ENCODE measurements at places on chromosomes 12 and 14. TPM values are rescaled to one million over a fixed set of nuclear protein-coding genes. Genes with fewer than 3 reads are reported as not detected.

The PLA2G1B gene
- not detected for total RNA-seq

The FSCB gene
- not detected for total RNA-seq

The PPM1H gene
- not detected for total RNA-seq

The TESPA1 gene
- 181 TPM for total RNA-seq

The FBXL14 gene
- total RNA-seq: 20.4 TPM

The AKAP3 gene
- 0.65 TPM for total RNA-seq

The GPRC5D gene
- not detected for total RNA-seq

The FGF23 gene
- not detected for total RNA-seq

The CLEC4A gene
- total RNA-seq: 1.3 TPM

The RBP5 gene
- total RNA-seq: not detected

The MYH6 gene
- total RNA-seq: 0.59 TPM

The OVCH1 gene
- not detected for total RNA-seq

The KRT73 gene
- not detected for total RNA-seq

The HOXC11 gene
- total RNA-seq: not detected

The ALG10B gene
- 11.8 TPM for total RNA-seq

The ANKRD33 gene
- total RNA-seq: not detected

- H3K27ac ChIP-seq: no peak overlapping the region
- no peaks in the 10 kb centered on the region for H3K4me1 ChIP-seq
- peaks cover 6% of the 10 kb centered on the region for H3K27me3 ChIP-seq
- no peak for DNase-seq
- no peak overlapping the region for H3K4me3 ChIP-seq
Observed at GRCh38 chr14:65151609-65151956, 49.3 kb upstream of the MAX start.

DNA sequence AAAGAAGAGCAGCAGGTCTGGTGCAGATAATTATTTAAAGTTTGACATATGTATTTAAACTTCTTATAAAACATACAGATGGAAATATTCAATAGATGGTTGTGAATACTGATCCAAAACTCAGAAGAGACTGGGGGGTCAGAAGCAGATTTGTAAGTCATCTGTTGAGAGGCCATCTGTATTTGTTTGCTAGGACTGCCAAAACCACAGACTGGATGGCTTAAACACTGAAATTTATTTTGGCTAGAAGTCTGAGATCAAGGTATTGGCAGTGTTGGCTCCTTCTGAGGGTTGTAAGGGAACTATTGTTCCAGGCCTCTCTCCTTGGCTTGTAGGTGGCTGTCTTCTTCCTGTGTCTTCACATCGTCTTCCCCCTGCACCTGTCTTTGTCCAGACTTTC, 153.9 kb downstream of the LRRK2 start:
- no peaks in the 10 kb centered on the region for H3K27me3 ChIP-seq
- DNase-seq: no peak
- no peak overlapping the region for H3K4me3 ChIP-seq
- no peaks in the 10 kb centered on the region for H3K4me1 ChIP-seq
- H3K27ac ChIP-seq: no peak overlapping the region
- no peaks in the 10 kb centered on the region for H3K36me3 ChIP-seq

DNA sequence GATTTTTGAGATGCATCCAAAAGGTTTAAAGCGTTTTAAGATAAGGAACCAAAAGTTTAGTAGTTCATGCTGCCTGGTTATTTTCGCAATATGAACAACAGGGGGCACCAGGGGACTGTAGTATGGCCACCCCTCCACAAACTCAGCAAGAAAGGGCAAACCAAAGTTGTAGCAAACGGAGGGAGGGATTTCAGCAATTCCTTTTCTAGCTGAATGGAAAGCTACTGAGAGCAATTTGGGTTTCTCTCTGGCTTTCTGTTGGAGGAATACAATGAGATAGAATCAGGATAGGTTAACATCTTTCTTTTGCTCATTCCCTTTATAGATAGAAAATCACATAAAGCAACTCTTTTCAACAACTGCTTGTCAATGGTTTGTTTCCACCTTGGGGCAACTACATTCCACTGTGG, 62.5 kb downstream of the DRAM1 start:
- no peak overlapping the region for H3K4me3 ChIP-seq
- peak; percentile 45 for DNase-seq
- peaks cover 39% of the 10 kb centered on the region for H3K4me1 ChIP-seq
- no peak overlapping the region for H3K27ac ChIP-seq

- H3K27me3 ChIP-seq: peaks cover 2% of the 10 kb centered on the region
- no peaks in the 10 kb centered on the region for H3K4me1 ChIP-seq
- DNase-seq: no peak
- no peaks in the 10 kb centered on the region for H3K36me3 ChIP-seq
- H3K4me3 ChIP-seq: no peak overlapping the region
Observed at GRCh38 chr12:21571046-21571445, 33.6 kb downstream of the GYS2 start.

GRCh38 chr12:8658346-8658745, 4.3 kb downstream of the MFAP5 start:
- no peak overlapping the region for H3K27ac ChIP-seq
- no peaks in the 10 kb centered on the region for H3K4me1 ChIP-seq
- peaks cover 30% of the 10 kb centered on the region for H3K27me3 ChIP-seq

DNA sequence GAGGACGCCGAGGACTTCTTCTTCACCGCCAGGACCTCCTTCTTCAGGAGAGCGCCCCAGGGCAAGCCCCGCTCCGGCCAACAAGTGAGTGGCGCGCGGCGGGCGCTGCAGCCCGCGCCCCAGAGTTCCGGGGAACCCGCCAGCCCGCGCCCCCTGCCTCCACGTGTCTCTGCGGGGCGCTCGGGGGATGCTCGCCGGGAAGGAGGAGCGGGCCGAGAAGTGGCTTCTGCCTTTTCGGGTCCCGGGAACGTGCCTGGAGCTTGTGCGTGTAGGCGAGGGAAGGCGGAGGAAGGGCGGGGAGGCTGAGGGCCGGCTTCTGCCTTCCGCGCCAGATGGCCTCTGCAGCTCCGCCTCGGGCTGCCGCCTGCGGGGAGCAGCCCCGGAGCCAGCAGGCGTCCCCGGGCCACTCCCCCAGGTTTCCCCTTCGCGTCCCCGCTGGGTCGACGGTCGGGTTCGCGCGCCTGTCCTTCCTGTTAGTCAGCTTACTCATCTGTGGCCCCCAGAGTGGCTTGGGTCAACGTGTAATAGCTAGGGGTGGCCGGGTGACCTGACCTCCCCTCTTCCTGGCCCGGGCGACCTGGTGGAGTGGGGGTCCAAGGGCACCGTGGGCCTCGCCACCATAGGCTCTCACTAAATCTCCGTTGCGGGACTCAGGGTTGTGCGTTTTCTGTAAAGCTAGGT, 505 bp downstream of the RASSF3 start:
- peaks cover 49% of the 10 kb centered on the region for H3K4me1 ChIP-seq
- H3K36me3 ChIP-seq: peaks cover 19% of the 10 kb centered on the region

GRCh38 chr12:89833337-89834252, 125.0 kb upstream of the ATP2B1 start:
- H3K36me3 ChIP-seq: no peaks in the 10 kb centered on the region
- H3K4me1 ChIP-seq: no peaks in the 10 kb centered on the region
- no peak for DNase-seq
- peaks cover 4% of the 10 kb centered on the region for H3K27me3 ChIP-seq

- peak overlapping the region; percentile 60 for H3K4me3 ChIP-seq
- H3K27me3 ChIP-seq: no peaks in the 10 kb centered on the region
- no peak for DNase-seq
- peaks cover 52% of the 10 kb centered on the region for H3K4me1 ChIP-seq
- peaks cover 18% of the 10 kb centered on the region for H3K36me3 ChIP-seq
Observed at GRCh38 chr14:71267691-71268090, 360.4 kb downstream of the PCNX1 start.

DNA sequence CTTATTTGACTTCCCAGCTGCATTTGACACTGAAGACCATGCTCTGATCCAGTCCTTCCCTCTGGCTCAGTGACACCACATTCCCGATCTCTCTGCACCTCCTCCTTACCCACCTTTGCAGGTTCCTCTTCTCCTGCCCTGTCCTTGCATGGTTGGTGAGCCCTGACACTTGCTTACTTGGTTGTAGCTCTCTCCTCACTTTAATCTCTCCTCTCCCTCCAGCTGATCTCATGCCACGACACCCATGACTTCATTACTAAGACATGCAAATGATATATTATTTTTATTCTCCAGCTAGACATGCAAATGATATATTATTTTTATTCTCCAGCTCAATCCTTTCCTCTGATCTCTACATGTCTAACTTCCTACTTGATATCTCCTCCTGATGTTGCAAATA, at the start of gene SERPINA9:
Gene SERPINA9, minus strand, starts transcription at position 175 of the 400 bp plus-strand sequence. CDS start 6,357 bp downstream, outside the sequence.
- H3K4me1 ChIP-seq: no peaks in the 10 kb centered on the region
- H3K27me3 ChIP-seq: peaks cover 6% of the 10 kb centered on the region
- H3K36me3 ChIP-seq: no peaks in the 10 kb centered on the region
- H3K4me3 ChIP-seq: no peak within 1 kb of the TSS

DNA sequence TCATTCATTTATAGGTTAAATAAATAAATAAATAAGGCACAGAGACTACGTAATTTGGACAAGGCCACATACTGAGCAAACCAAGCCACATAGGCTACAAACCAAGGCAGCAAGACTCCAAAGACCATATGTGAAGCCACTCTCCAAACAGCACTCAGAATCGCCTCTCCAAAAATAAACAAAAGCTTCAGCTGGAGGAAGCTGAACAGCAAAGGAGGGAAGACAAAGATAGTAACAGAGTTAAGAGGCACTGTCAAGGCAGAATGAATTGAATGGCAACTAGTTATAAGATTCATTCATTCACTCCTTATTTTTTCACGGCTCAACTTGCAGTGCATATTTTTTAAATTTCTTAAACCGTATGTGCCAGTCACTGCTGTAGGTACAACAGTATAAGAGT, 200.5 kb upstream of the GRIP1 start:
- DNase-seq: no peak
- peaks cover 4% of the 10 kb centered on the region for H3K27me3 ChIP-seq
- no peak overlapping the region for H3K27ac ChIP-seq
- no peaks in the 10 kb centered on the region for H3K36me3 ChIP-seq

- no peak for DNase-seq
- H3K27me3 ChIP-seq: no peaks in the 10 kb centered on the region
- peaks cover 19% of the 10 kb centered on the region for H3K36me3 ChIP-seq
- H3K4me1 ChIP-seq: peaks cover 74% of the 10 kb centered on the region
Observed at GRCh38 chr12:101823039-101823438, 7.7 kb downstream of the GNPTAB start.

GRCh38 chr14:96514694-96515093, 12.5 kb downstream of the PAPOLA start:
- H3K27ac ChIP-seq: no peak overlapping the region
- peaks cover 1% of the 10 kb centered on the region for H3K36me3 ChIP-seq
- H3K27me3 ChIP-seq: no peaks in the 10 kb centered on the region
- H3K4me1 ChIP-seq: peaks cover 49% of the 10 kb centered on the region

GRCh38 chr14:99467336-99468078, 13.2 kb downstream of the SETD3 start:
- DNase-seq: no peak
- H3K36me3 ChIP-seq: peaks cover 9% of the 10 kb centered on the region
- no peaks in the 10 kb centered on the region for H3K27me3 ChIP-seq
- peaks cover 13% of the 10 kb centered on the region for H3K4me1 ChIP-seq
- no peak overlapping the region for H3K27ac ChIP-seq
- H3K4me3 ChIP-seq: no peak overlapping the region

- DNase-seq: no peak
- H3K4me3 ChIP-seq: no peak overlapping the region
- H3K27me3 ChIP-seq: peaks cover 20% of the 10 kb centered on the region
- no peaks in the 10 kb centered on the region for H3K36me3 ChIP-seq
Observed at GRCh38 chr12:203462-204260, 10.3 kb downstream of the SLC6A12 start.

DNA sequence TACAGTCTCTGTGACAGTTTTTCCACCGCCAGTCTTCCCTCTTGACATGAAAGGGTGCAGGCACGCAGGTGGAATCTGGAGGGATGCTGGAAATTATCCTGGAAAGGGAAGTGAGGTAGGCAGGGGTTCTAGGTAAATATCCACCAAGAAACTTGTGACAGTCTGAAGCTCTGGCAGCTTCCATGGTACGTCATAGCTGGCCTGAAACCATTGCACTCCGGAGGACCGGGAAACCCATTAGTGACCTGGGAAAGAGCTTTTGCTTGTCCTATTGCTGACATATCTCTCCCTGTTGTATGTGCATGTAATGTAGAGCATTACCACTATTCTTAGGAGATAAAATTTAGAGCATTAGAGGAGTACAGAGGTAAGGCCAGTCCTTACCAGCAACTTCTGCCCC, 275.9 kb downstream of the EGLN3 start:
- no peak overlapping the region for H3K4me3 ChIP-seq
- DNase-seq: no peak
- H3K36me3 ChIP-seq: no peaks in the 10 kb centered on the region
- H3K4me1 ChIP-seq: no peaks in the 10 kb centered on the region
- no peaks in the 10 kb centered on the region for H3K27me3 ChIP-seq
- no peak overlapping the region for H3K27ac ChIP-seq

DNA sequence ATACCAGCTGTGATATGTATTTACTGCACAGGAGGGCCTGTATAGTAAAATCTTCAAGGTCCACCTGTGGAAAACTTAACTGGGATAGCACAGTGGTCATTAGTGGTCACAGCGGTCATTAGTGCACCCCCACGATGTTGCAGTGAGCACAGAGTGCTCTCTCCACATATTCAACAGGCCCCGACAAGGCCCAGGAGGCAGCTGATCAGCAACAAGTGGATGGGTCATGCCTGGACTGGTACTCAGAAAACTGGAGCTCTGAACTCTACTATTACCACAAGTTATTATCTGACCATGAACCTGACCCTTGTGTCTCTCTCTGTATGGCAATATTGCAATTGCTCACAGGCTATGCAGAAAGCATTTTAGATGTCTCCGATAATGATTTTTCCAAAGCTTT, 129.5 kb downstream of the SLC35F4 start:
- H3K27ac ChIP-seq: no peak overlapping the region
- H3K36me3 ChIP-seq: no peaks in the 10 kb centered on the region
- H3K4me3 ChIP-seq: no peak overlapping the region
- no peaks in the 10 kb centered on the region for H3K4me1 ChIP-seq

GRCh38 chr12:106801830-106802533, 27.5 kb downstream of the RIC8B start:
- H3K4me1 ChIP-seq: no peaks in the 10 kb centered on the region
- DNase-seq: no peak
- no peak overlapping the region for H3K4me3 ChIP-seq

- peak; percentile 31 for DNase-seq
- peaks cover 64% of the 10 kb centered on the region for H3K4me1 ChIP-seq
- peak overlapping the region; percentile 96 for H3K27ac ChIP-seq
- peak overlapping the region; percentile 52 for H3K4me3 ChIP-seq
- peaks cover 63% of the 10 kb centered on the region for H3K36me3 ChIP-seq
Observed at GRCh38 chr12:46209914-46210872, 58.6 kb downstream of the SLC38A1 start.

GRCh38 chr12:120718055-120718454, 7.6 kb upstream of the ACADS start:
- DNase-seq: no peak
- peaks cover 32% of the 10 kb centered on the region for H3K4me1 ChIP-seq
- peaks cover 50% of the 10 kb centered on the region for H3K36me3 ChIP-seq
- H3K27ac ChIP-seq: peak overlapping the region; percentile 29
- H3K4me3 ChIP-seq: no peak overlapping the region

DNA sequence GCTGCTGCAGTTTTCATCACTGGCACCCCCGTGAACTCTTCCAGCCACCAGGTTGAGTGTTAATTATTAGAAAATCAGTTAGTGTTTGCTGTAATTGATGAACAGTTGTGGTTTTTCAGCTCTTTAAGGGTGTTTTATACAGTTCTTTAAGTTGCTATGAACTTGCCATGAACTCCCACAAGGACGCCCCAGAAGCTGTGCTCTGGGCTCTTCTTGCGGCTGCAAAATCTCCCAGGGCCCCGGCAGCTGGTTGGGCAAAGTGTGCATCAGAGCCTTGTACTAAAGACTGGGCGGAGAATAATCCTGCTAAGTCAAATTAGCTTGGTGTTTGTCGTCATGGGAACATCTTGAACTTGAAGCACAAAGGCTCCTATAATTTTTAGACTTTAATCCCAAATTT, 82.2 kb downstream of the EML1 start:
- DNase-seq: no peak
- no peak overlapping the region for H3K27ac ChIP-seq
- peaks cover 24% of the 10 kb centered on the region for H3K27me3 ChIP-seq
- no peaks in the 10 kb centered on the region for H3K4me1 ChIP-seq
- H3K4me3 ChIP-seq: no peak overlapping the region
